Stimulated activated CD4-positive, alpha-beta T cell treated with anti-CD3 and anti-CD28 coated beads, Interleukin-4, amount 100 ng/mL, for 48 hours (primary cell): ENCODE measurements at places on chromosomes 1 and 21.

GRCh38 chr1:35718492-35719336 is at the start of gene C1orf216:
Gene C1orf216, minus strand, starts transcription at chr1:35718884. Its CDS starts 2,563 bp downstream, at chr1:35716321.
- peak; percentile 69 for DNase-seq

DNA sequence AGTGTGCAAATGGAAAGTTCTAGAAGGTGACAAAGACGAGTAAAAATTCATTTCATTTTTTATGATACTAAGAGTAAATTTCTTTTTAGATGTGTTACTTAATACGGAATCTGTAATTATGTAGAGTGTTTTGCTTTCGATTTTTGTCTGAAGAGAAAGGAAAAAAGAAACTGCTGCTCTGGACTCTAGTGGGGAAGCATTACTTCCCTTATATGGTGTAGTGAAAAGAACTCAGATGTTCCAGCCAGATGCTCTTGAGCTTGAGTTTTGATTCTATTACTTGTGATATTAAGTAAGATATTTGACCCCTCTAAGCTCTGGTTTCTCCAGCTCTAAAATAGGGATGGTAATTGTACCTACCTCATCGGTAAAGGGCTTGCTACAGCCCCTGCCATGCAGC is 12.2 kb upstream of the GPR161 start:
- no peak for DNase-seq

DNA sequence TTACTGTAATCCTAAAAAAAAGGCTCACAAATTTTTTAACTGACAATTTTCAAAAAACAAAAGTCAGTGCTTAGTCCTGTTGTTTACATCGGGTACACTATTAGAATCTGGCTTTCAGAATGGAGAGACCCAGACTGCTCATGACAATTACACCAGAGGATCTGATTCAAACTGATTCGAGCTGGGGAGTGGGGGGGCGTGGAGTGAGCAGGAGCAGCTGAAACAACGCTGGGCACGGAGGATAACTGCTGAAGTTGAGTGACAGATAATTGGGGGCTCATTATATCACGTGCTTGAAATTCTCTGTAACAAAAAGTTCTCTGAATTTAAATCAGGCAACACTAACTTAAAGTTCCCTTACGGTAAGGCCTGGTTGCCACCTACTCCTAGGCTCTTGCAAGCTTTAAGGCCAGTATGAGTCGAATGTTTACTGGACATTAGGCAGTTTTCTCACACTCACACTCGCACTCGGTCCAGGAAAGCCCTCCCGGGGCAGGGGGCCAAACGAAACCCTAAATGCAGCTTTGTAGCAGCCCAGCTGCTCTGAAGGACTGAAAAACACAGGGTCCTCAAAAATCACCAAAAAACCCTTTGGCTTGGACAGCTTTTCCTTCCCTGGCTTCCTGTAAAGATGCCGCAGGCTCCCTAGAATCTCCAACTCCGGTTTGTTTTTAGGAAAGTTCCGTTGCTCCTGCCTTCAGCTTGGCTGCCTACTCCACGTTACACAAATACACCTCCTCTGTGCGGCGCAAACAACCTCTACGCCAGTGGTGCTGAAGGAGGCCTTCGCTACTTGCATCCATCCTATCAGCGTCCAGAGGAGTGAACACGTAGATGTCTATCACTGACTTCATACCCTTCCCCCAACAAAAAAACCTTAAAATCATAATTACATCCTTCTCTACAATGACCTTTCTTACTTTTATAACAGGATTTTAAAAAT is 42.9 kb downstream of the CAPZB start:
- no peak for DNase-seq

DNA sequence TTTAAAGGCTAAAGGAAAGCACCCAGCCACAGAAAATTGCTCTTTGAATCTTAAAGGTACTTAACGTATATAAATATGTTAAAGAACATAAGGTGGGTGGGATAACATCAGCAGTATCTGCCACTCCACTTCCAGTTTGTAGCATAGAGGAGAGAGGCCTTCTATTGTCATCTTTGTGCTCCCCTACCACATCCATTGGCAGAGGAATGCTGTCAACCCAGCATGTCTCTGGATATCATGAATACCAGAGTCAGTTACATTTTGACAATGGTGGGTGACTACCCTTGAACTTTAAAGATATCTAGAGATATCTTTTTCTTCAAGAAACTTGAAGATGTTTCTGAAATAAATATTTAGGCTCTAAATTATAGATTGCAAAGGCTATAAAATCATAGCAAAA is 283.2 kb upstream of the LRRC7 start:
- DNase-seq, result no peak

- no peak for DNase-seq
Measured at GRCh38 chr1:246607462-246607861, 41.2 kb downstream of the CNST start.

DNA sequence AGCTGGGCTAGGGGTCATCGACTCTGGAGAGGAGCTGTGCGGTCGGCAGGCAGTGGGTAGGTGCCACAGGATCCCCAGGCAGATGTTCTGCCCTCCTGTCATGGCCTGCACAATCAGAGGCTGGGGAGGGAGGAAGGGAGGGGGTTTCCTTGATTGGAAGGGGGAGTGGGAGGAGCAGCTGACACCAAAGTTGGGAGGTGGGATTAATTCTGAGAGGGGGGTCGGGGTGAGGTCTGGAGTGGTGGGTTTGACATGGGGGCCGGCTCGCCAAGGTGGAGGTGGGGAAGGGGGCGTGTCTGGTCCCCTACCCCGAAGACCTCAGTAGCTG is 651 bp upstream of the HPCA start:
- no peak for DNase-seq

DNA sequence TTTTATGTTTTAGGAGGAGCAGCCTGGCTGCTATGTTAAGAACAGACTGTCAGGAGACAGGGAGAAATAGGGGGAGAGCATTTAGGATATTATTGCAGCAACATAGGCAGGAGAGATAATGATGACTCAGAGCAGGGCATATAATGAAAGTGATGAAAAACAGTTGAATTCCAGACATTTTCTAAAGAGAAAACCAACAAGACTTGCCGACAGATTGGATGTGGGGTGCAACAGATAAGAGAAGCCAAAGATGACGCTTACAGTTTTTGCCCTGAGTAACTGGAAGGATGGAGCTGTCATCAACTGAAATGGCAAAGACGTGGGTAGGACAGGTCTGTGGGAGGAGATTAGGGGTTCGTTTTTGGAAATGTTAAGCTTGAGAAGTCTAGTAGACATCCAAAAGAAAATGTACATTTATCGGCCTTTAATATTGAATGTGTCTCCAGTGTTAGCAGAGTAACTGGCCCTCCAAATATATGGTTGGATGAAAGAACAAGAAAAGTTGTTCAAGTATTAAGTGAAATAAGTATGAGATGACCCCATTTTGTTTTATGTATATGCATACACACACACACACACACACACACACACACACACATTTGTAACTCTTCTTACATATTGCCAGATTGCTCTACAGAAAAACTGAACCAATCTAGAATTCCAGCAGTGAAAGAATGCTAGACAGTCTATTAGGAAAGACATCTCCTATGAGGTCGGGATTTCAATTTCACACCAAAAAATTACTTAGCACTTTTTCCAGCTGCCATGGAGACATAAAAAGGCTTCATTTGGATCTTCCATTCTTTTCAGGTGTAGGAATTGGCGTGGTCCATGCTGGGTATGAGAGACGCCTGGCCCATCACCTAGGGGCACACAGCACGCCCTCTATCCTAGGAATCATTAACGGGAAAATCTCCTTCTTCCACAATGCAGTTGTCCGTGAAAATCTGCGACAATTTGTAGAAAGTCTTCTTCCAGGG is 17.2 kb downstream of the DNAJC16 start:
- DNase-seq, result no peak

DNA sequence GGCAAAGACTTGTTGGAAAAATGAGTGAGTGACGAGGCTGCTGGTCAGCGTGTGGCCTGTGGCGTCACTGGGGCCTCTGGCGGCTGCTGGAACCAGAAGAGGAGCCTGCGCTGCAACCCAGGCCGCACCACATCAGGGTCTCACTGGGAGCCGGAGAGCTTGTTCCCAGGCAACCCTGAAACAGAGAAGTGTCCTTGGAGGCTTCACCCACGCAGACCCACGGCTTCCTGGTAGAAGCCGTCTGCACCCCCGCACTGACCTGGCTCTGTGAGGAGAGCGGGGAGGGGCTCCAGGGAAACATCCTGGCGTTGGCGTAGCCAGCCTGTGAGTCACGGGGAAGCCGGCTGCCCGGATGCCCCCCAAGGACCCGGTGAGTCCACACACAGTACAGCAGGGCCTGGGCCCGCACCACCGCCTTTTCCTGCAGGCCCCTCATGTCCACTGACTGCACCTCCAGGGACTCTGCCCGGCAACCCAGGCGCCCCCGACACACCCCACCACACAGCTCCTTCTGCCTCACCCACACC is 57.4 kb downstream of the COL6A1 start:
- DNase-seq, result no peak

DNA sequence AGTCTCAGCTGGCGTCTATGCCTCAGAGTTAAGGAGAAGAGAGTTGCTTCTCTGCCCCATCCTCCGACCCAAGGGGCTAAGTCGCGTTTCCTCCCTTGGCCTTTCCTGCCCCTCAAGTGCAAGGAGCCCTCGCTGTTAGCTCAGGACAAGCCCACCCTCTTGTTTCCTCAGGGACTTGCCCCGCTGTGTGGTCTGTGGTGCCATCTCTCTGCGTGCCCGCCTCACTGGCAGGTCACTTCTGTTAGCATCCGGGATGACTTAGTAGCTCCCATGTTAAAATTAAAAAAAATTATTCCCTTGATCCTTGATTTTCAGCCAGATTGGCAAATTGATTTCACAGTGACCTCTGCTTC is 96.5 kb downstream of the PCBP3 start:
- DNase-seq, result no peak

- no peak for DNase-seq
Measured at GRCh38 chr1:41378999-41379737, 17.9 kb downstream of the FOXO6 start.

GRCh38 chr1:19395678-19396192 is 83.6 kb downstream of the SLC66A1 start:
- no peak for DNase-seq

GRCh38 chr1:115647047-115647446 is 5.3 kb downstream of the VANGL1 start:
- no peak for DNase-seq

GRCh38 chr1:79122521-79122920 is 116.0 kb upstream of the ADGRL4 start:
- DNase-seq, result no peak

DNA sequence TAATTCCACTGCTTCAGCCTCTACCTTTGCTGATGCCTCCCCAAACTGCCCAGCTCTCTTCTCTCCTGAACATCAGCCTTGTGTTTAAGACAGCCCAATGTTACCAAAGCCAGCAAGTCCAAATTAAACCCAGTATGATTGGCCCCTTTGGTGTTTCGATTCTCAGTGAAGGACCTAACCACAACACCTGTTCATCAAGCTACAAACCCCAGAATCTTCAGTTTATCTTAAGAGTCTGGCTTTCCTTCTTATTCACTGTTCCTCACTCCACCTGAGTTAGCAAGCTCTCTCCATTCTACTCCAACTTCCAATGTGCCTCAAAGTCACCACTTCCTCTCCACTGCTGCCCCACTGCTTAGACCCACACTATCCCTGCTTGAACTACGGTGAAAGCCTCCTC is 25.5 kb upstream of the ITPKB start:
- no peak for DNase-seq

GRCh38 chr21:46532080-46532479 is 72.8 kb downstream of the S100B start:
- DNase-seq, result no peak

GRCh38 chr1:180352588-180352987 is 122.5 kb downstream of the LHX4 start:
- DNase-seq, result no peak

GRCh38 chr1:207872621-207873020 is 38.3 kb downstream of the CD34 start:
- DNase-seq, result no peak

DNA sequence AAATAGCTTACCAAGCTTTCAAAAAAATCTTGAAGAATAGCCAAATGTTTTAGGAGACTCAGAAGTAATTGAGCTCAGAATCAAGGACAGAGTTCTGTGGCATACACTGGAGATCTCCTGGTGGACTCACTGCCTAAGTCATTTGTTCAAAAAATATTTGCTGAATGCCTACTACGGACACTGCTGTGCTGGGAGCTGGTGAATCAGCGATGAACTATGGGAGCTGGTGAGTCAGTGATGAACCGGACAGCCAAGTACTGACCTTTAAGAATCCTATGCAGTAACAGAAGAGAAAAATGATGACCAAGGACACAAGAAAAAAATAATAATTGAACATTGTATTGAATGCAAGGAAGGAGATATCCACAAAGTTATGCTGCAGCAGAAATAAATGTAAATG is 717.9 kb upstream of the CXADR start:
- no peak for DNase-seq

DNA sequence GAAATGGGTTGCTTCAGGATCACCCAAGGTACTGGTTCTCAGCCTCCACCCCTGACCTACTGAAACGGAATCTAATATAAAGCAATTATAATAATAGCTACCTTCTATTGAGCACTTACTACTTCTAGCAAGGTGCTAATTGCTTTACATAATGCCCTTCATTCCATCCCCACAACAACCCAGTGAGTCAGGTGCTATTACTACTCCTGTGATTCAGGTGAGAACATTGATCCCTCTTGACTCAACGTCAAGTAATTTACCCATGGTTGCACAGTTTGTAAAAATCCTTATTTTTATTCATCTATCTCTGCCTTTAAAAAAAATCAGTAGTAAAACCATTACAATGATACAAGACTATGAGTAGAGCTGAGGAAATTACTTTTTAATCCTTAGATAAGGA is 85.2 kb downstream of the UCHL5 start:
- no peak for DNase-seq

DNA sequence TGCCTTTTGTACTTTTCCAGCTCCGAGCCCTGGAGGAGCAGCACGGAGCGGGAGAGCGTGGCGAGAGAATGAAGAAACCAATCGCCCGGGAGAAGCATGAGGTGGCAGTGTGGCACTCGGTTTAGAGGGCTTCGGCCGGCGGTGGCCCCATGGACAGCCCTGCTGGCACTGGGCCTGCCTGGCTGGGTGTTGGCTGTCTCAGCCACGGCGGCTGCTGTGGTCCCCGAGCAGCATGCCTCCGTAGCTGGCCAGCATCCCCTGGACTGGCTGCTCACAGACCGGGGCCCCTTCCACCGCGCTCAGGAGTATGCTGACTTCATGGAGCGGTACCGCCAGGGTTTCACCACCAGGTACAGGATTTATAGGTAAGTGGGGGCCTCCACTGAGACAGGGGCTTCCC is 59.0 kb downstream of the BRINP2 start:
- no peak for DNase-seq

DNA sequence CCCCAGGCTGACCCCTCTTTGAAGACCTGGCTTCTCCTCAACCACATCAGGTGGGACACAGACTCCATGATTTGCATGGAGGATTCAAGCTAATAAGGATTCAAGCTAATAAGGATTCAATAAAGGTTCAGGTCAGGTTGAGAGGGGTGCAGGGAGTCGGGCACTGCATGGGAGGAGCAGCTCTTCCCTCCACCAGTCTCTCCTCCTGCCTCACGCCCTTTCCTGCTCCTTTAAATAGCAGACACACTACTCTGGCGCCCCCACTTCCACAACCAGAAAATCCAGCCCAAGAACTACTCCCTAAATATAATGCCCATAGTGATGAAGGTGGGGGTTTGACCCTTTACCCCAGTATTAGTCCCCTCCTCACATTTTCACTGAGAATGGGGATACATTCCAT is 7.1 kb downstream of the MEX3A start:
- DNase-seq, result no peak
